ENCODE measurements at places on chromosomes 3 and 15.

GRCh38 chr3:8519774-8520448, 18.3 kb downstream of the LMCD1 start:
- no peak for DNase-seq

- peak; percentile 18 for DNase-seq
Measured at GRCh38 chr3:155382396-155383042, 89.0 kb upstream of the STRIT1 start.

- no peak for DNase-seq
Measured at GRCh38 chr15:38545179-38545578, 19.4 kb downstream of the RASGRP1 start.

DNA sequence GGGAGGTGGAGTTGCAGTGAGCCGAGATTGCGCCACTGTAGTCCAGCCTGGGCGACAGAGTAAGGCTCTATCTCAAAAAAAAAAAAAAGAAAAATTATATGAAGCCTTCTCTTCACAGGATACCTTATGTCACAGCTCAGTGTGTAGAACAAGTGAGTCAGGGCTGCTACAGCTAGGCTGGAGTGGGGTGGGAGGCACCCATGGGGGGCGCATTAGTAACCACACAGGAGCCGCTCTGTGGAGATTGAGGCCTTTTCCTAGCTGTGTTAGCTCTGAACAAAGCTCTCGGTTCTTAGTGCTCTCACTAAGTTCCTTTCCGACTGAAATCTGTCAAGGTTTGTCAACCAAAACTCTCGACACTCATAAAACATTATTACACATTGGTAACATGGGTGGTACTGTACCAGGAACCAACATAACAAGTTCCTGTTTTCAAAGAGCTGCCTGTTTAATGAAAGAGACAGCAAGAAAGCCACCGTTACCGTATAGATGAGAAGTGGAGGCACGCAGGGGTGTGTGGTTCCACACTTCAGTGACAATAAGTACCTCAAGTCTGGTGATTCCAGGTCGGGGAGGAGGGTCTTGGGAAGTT, 4.5 kb downstream of the LRRC31 start:
- peak; percentile 14 for DNase-seq

DNA sequence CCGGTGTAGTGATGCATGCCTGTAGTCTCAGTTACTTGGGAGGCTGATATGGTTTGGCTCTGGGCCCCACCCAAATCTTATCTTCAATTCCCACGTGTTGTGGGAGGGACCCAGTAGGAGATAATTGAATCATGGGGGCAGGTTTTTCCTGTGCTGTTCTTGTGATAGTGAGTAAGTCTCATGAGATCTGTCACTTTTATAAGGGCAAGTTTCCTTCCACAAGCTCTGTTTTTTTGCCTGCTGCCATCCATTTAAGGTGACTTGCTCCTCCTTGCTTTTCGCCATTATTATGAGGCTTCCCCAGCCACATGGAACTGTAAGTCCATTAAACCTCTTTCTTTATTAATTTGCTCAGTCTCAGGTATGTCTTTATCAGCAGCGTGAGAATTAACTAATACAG, 566.7 kb upstream of the NECTIN3 start:
- no peak for DNase-seq

GRCh38 chr3:25597535-25598101, 67.1 kb downstream of the TOP2B start:
- no peak for DNase-seq

DNA sequence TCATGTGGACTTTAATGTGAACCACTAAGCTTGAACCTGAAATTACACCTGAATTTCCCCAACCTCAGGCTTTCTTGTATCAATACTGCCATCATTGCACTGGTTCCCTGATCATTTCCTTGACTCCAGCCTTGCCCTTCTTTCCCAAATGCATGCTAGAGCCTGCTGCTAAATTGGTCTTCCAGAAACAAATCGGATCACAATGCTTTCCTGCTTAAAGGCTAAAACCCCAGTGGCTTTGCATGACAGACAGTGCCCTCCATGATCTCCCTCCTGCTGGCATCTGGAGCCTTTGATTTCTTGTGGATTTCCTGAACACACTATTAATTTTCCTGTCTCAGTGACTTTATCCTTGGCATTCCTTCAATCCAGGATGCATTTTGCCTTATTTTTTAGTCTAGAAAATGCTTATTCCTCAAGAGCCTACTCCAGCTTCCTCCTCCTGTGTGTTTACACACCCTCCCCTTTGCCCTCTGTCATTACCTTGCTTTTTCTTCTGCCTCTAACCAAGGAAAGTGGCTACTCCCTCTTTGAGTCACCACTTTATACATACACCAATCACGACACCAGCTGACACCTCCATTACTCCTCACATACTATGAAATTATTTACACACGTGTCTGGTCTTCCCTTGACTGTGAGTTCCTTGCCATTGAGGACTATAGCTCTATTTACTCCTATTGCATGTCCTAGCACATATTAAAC, 214.6 kb downstream of the KCNAB1 start:
- no peak for DNase-seq

- DNase-seq, result peak; percentile 17
Measured at GRCh38 chr15:83446904-83447709, at the start of gene SH3GL3. SH3GL3 (plus strand) TSS chr15:83447341; CDS start chr15:83447534, 193 bp downstream.

DNA sequence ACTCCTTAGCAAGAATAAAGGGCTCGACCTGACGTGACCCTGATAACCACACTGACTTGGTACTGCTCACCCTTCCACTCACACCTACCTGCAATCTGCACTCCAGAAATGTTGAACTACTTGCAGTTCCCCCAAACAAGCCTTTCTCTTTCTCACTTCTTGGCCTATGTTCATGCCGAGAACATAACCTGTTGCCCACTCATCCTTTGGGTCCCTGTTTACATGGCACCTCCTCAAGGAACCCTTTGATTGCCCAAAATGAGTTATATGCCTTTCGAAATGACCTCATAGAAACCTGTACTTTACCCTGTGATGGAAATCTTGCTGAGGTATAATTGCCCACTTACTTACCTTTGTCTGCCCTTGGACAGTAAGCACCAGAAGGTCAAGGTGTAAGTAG, 96.2 kb downstream of the TMCO5A start:
- DNase-seq, result no peak

- no peak for DNase-seq
Measured at GRCh38 chr3:45617430-45618080, 23.0 kb downstream of the LIMD1 start.

DNA sequence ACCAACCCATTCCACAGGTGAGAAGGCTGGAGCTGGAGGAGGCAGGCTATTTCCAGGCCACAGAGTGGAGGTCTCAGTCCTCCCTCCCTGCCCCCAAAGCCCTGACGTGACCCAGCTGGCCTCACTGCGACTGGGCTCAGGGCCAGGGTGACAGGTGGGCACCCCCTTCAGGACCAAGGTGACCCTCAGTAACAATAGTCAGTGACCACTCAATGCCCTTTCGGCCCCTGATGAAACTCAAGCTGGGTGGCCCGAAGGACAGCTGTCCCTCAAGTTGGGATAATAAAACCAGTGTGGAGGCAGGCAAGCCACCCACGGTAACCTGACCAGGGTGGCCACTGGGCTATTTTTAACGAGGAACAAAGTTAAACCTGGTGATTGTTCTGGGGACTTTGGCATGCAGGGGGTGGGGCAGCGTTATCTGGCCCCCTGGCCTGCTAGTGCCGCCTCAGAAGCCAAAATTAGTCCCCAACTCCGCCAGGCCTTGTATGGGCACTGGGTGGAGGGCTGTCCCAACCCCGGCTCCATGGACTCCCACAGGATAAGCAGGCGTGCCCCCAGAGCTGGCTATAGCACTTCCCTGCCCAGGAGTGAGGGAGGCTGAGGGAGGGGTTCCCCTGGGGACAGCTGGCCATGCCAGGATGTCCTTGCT, 1.1 kb downstream of the TNNC1 start:
- DNase-seq, result no peak

GRCh38 chr15:89665449-89666181, 10.3 kb upstream of the KIF7 start:
- no peak for DNase-seq

All from GM06990 (cell line).